SJCRH30 (cell line): ENCODE measurements at places on chromosomes 7 and 10. TPM values are rescaled to one million over a fixed set of nuclear protein-coding genes. Genes with fewer than 3 reads are reported as not detected.

GRCh38 chr10:77204171-77204570 is 433.4 kb downstream of the KCNMA1 start:
- no peak for DNase-seq

SDK1 gene
- 3.4 and 6.0 TPM in 2 replicates for total RNA-seq

DNA sequence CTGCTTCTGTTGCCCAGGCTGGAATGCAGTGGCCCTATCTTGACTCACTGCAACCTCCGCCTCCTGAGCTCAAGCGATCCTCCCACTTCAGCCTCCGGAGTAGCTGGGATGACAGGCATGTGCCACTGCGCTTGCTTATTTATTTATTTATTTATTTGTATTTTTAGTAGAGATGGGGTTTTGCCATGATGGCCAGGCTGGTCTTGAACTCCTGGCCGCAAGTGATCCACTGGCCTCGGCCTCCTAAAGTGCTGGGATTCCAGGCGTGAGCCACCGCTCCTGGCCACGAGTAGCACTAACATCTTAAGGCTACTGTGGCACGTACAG is 70.9 kb downstream of the CARD11 start:
- DNase-seq = no peak

DNA sequence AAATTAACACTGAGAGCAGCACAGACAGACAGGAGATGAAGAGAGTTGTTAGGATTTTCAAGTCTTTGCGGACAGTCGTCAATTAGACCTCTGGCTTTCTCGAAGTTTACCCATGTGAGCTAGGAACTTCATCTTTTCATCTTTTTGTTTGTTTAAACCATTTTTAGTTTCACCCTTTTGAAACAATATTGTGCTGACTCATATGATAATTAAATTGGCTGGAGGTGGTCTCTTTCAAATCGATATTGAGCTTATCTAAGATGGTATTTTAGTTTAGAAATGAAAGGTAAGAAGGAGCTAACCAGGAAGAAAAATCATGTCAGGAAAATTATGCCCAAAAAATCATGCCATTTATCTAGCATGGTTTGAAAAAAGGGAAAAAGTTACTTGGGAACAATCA is 415.8 kb upstream of the SEMA3A start:
- no peak for DNase-seq

DNA sequence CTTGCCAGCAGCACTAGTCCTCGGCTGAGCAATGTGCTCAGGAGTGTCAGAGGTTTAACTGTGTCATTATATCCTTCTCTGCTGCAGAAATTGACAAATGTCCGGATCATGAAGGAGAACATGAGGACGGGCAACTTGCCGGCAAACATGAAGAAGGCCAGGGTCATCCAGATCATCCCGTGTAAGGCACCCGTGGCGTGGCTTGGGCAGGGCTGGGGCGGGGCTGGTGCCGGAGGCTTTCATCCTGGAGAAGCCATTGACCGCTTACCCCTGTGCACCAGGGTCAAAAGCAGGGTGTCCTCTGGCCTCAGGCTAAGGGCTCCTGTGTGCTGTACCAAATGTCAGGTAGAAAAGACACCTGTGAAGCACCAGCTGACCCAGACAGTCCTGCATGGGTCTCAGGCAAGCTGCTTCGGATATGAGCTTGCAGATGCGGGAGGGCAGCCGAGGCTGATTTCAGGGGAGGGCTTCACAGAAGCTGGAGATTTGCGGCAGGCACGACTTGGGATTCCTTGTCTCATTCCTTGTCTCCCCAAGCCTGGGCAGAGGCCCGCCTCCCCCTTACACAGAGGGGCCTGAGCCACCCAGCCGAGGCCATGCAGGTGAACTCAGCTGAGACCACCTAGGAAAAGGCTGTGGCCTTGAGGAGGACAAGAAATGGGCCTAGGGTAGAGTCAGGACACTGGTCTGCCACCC is 55.4 kb downstream of the MKI67 start:
- no peak for DNase-seq

DNA sequence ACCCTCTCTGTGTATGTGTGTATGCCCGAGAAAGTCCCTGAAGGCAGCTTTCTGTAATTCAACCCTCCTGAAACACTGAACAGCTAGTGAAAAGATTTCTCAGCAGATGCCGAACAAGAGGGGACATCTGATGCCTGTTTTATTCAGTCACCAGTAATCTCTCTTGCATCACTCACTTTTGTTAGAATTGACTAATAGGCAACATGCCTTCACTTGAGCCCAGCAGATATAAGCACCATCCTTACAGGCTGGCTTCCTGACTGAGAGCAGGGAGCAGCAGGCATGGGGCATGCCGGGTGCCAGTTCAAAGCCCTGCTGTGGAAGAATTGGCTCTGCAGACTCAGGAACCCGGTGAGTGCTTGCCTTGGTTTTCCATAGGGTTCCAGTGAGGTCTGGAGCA is at the start of gene ABCA13:
Gene ABCA13 (plus strand): TSS at position 257 of the 400 bp plus-strand sequence. CDS start 26 bp downstream, at position 283.
- no peak for DNase-seq

- DNase-seq = no peak
Measured at GRCh38 chr10:29545122-29545521, 89.6 kb downstream of the SVIL start.

CPVL gene
- total RNA-seq = 7.1 and 8.3 TPM in 2 replicates
